ENCODE measurements at places on chromosomes 6 and 20.

DNA sequence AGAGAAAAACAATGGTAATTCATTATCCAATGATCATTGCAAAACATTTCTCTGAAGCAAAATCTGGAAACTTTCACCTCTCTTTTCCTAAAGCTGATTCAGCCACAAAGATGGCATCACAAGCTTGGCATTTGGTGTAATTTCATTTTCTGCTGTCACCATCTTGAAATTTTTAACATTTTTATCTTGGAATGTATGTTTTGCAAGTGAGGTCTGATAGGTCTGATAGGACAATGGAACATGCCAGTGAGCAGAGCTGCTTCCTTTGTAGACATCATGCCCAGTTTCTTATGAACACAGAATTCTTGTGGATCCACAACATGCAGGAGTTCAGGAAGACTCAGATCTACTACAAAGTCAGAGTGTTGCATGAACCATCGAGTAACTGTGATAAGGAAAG lies 969.6 kb downstream of the EYS start:
- no peak for DNase-seq

DNA sequence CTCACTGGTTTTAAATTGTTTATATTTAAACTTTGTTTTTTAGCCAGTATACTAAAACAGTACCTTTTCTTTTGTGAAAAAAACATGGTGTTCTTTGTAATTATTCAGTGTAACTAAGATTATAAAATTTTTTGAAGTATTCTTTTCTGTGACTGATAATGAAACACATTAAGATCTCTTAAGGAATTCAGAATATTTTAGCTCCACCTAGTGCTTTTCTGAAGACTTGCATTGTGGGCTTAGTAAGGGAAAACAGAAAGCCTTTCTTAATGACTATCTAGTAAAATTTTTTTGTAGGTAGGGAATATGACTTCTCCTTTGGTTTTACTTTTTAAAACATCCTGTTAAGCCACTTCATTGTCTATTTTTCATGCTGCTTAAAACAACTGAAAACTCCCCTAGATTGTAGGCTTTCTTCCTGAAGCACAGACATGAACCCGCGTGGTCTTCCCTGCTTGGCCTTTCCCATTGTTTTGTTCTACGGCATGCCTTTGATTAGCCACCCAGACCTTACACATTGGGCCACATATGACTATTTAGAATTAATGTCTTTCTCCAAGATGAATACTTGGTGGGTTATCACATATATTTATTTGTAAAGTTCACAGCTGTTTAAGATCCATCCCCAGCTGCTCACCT lies 72.1 kb downstream of the AFDN start:
- DNase-seq: no peak

GRCh38 chr6:99841297-99841696 lies 152.7 kb downstream of the MCHR2 start:
- DNase-seq: no peak

GRCh38 chr6:27888566-27888965 lies 23.6 kb downstream of the OR2B2 start:
- no peak for DNase-seq

GRCh38 chr20:63923651-63924050 lies 28.7 kb downstream of the DNAJC5 start:
- no peak for DNase-seq

GRCh38 chr6:54244430-54244829 lies 63.8 kb upstream of the TINAG start:
- no peak for DNase-seq

DNA sequence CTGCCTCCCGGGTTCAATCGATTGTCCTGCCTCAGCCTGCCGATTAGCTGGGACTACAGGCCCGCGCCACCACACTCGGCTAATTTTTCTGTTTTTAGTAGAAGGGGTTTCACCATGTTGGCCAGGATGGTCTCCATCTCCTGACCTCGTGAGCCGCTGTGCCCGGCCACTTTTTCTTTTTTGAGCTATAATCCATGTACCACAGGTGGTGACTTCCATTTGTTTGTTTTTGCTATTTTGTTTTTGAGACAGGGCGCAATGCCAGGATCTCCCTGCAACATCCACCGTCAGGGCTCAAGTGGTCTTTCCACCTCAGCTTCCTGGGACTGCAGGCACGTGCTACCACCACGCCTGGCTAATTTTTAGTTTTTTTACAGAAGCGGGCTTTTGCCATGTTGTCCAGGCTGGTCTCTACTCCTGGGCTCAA lies 8.5 kb downstream of the HSPA1B start:
- DNase-seq: no peak

- DNase-seq: no peak
These were observed 197.6 kb downstream of the DTNBP1 start for GRCh38 chr6:15465212-15465611.

DNA sequence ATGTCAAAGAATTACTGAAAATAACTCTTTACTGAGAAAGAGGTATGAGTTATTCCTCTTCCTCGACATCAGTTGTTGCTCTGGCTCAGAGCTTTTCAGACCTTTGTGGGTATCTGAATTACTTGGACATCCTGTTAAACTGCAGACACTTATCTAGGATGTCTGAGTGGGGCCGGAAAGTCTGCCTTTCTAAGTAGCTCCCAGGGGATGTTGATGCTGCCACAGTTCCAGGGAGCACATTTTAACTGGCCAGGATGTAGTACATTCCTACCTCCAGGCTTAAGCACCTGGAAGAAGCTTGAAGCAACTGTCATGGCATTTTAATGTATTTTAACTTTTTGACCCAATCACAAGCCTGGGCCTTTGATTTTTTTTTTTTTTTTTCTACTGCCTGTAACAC lies 265.8 kb upstream of the PLCB4 start:
- no peak for DNase-seq

DNA sequence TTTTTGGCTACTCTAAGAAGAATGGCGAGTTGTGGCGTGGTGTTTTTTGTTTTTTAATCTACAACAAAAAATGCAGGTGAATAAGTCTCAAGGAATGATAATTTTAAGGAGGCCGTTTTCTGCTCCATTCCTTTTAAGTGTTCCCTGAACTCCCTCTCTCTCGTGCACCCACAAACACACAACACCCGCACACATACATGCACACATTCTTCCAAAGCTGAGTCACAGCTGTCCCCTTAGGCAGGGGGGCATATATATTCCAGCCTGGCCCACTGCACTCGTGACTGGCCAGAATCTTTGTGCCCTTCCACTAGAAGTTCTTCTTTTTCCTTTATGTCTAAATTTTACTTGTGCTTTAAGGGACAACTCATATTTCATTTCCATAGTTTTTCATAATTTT lies 405.7 kb downstream of the LMBRD1 start:
- no peak for DNase-seq

GRCh38 chr6:119110601-119111548 lies 32.4 kb upstream of the FAM184A start:
- DNase-seq: no peak

DNA sequence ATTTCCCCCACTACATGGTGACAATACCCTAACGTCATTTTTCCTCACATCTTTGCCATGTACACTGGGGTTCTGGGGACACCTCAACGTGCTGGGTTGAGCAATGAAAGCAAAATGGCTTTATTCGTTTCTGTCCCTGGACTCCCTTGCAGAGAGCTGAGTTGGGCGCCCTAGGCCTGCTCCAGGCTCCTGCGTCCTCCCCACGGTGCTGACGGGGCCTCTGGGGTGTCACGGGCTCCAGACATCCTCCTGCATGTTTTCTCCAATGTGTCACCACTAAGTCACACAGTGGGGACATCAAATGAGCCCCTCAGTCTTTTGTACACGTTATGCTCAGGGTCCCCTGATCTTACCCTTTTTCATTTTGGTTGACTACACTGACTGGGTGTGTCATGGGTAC lies 99.8 kb downstream of the TTLL2 start:
- DNase-seq: peak; percentile 32
